ENCODE measurements at places on chromosomes 4 and X. TPM values are rescaled to one million over a fixed set of nuclear protein-coding genes. Genes with fewer than 3 reads are reported as not detected.

Gene MXRA5
- 1.6 TPM for total RNA-seq

Gene CFAP99
- total RNA-seq = not detected

Gene ARR3
- total RNA-seq = not detected

DNA sequence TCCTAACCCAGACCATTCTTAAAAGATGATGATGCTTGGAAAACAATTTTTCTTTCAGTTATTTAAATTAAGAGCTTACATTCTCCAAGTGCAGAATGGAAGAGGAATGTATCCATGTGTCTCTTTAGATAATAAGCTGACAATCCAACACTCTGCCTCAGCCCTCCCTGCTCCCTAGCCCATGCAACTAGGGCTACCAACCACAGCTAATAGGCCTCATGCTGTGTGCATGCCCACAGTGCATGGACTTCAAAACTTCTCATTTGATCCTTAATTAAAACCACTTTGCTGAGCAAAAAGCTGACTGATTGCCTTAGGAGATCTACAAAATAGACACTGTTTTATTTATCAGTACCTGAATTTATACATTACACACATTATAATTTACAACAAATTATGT, 473.9 kb downstream of the GALNTL6 start:
- DNase-seq = no peak

DNA sequence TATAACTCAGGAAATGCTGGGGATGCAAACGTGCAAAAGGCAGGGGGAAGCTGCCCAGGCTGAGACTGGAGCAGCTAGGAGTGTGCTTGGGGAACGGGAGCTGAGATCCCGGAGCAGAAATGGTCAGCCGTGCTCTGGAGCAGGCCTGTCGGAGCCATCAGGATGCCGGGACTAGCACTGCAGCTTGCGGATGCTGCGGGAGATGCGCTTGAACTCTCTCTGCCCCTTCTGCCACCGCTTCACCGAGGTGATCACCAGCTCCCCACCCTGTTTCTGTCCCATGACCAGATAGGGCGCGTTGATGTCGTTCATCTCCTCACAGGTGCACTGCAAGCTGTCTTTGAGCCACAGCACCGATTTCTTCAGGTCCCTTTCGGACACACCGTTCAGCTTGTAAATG, 7.6 kb downstream of the SFRP2 start:
- no peak for DNase-seq

GRCh38 chr4:1170156-1170975, 2.0 kb downstream of the SPON2 start:
- DNase-seq = no peak

DNA sequence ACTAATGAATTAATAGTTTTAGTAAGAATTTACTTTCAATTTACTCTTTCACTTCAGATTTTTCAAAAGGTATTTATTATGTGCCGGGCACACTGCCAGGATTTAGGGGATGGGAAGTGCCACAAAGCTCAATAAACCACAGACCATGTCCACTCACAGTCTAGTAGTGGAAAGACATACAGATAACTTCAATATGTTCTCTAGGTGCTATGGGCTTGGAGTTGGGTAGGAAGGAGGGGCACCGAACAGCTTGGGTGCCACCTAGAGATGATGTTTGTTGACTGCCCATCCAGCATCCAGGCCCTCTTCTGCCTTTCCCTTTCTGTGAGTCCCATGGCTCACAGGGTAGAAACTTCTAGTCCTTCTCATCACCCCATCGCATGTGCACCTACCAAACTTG, 17.8 kb downstream of the MFAP3L start:
- DNase-seq = no peak

Measured in body of pancreas (tissue), 4 donors.